ENCODE measurements at places on chromosomes 2 and 18.
A peak's percentile ranks its signal among the peaks of the same experiment; 100 is the strongest.

- no peak for DNase-seq
These were observed 275.9 kb downstream of the CDH20 start for GRCh38 chr18:61609131-61609530.

- no peak for DNase-seq
These were observed 117.6 kb upstream of the KLF7 start for GRCh38 chr2:207283356-207283755.

GRCh38 chr18:34775461-34775860 lies 65.4 kb downstream of the DTNA start:
- no peak for DNase-seq

DNA sequence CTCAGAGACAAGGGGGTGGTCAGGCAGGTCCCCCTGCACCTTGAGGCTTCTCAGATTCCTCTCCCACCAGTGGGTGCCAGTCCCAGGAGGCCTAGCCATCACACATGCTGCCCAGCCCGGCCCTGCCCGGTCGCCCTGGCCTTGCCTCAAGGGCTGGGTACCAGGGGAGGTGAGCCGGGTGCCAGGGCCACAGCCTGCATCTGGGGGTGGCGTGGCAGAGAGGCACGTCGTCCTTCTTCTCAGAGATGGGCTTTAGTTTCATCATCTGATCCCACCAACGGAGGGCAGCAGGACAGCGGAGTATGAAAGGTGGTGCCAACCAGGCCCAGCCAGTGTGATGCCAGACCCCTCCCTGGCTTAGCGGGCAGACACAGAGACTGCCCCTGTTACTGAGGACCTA lies 161.7 kb downstream of the TFCP2L1 start:
- no peak for DNase-seq

- DNase-seq = no peak
These were observed 211.9 kb downstream of the ALPK2 start for GRCh38 chr18:58416704-58417683.

GRCh38 chr2:215657844-215658243 lies 222.0 kb upstream of the FN1 start:
- no peak for DNase-seq

DNA sequence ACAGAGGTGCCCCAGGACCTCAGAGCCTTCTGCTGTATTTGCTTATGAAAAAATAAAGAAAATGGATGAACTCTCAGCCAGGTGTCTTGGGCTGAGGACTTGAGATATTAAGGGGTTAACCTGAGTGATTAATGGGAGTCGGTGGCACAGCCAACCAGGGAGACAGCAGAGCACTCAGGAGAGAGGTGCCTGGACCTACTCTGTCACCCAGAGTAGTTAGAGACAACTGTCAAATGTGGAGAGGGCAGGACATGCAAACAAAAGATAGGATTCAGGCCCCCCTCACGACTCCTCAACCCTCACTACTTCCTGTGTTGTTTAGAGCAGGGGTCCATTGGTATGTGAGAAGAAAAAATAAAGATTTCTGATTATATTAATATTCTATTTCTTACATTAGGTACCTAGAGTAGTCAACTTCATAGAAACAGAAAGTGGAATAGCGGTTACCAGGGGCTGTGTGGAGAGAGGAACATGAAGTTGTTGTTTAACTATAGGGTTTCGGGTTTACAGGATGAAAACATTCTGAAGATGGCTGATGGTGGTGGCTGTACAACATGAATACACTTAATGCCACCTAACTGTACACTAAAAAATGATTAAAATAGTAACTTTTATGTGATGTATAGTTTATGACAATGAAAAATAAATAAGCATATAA lies 28.6 kb upstream of the CETN1 start:
- DNase-seq = no peak

- DNase-seq = no peak
These were observed 13.8 kb upstream of the PCBP1 start for GRCh38 chr2:70073493-70073892.

- no peak for DNase-seq
These were observed 37.2 kb upstream of the HPCAL1 start for GRCh38 chr2:10265329-10266132.

DNA sequence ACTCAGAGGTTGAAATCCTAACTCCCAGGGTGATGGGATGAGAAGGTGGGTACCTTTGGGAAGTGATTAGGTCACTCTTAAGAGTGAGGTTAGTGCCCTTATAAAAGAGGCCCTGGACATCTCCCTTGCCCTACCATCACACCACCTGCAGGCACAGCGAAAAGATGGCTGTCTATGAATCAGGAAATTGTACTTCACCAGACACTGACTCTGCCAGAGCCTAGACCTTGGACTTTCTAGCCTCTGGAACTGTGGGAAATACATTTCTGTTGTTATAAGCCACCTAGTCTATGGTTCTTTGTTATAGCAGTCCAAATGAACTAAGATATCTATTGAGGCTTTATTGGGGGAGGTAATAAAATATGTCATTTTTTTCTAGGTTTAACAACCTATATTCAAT lies 203.6 kb downstream of the SLC8A1 start:
- no peak for DNase-seq

DNA sequence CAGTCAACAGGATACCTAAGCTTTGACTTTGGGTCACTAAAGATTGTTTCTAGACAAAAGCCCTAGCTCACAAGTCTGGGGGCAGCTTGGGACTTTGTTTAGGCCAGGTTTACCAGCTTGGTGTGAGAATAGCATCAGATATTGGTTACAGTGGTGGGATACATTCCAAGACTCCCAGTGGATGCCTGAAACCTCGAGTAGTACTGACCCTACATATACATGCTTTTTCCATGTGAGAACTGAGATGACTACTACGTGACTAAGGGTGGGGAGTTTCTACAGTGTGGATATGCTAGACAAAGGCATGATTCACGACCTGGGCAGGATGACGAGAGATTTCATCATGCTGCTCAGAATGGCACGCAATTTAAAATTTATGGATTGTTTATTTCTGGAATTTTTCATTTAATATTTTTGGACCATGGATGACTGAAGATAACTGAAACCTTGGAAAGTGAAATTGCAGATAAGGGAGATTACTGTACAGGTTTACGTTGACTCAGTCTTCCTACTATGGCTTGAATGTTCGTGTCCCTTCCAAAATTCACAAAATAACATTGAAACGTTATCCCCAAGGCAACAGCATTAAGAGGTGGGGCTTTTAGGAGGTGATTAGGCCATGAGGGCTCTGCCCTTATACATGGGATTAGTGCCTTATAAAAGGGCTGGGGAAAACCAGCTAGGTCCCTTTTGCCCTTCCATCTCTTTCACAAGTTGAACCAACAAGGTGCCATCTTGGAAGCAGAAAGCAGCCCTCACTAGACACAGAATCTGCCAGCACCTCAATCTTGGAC lies 50.2 kb upstream of the CTAGE1 start:
- no peak for DNase-seq

GRCh38 chr18:73895701-73896100 lies 251.9 kb downstream of the FBXO15 start:
- DNase-seq = no peak

DNA sequence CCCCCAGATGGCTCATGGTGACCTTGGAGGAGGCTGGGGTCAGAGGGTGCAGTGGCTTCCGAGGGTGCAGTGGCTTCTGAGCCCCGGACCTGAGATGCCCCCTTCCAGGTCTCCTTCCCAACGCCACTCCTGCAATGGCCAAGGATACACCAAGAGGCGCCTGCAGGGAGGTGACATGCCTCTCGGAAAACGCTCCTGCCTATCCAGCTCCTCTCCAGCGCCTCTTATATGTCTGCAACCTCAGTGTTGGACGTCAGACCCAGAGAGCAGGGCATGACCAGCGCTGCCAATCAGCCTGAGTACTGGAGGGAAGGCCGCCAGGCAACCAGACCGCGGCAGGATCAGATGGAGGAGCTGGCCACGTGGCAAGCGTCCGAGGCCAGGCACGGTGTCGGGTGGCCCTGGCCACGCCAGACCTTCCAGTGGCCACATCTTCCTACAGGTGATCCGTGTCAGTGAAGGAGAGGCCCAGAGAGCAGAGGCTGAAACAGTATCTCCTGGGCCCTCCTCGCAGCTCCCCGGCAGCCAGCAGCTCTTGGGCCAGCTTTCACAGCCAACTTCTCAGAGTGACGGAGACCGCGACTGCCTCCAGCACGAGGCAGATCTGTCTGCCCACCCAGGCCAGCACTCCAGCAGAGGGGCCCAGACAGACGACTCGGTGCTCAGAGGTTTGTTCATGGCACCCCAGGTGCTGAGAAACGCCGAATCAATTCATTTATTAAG lies 199.5 kb upstream of the SALL3 start:
- DNase-seq = no peak

DNA sequence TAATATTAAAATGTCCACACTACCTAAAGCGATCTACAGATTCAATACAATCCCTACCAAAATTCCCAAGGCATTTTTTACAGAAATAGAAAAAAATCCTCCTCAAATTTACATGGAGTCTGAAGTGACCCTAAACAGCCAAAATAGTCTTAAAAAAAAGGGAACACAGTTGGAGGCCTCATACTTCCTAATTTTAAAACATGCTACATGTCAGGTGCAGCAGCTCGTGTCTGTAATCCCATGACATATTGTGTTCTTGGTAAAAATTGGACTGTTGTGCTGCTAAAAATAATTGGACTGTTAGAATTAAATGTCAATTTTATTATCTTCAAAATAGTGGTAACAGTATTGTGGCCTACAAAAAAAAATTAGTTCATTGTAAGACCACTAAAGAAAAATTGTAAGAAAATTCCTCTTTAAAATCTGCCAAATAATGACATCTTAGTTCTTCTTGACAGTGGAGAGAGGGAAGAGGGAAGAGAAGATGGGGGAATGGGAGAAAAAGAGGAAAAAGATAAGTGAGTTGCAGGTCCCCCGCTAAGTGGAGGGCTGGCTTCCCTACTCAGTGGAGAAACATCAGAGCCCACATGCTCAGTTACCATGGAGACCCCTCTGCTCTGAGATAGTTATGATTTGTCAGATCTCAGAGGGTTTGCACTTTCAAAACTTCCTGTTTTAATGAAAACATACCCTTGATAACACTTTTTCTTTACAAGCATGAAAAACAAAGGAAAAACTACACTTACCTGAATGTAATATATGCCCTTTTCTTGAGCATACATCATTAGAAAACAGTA lies 46.5 kb downstream of the UNC50 start:
- DNase-seq = no peak

- no peak for DNase-seq
These were observed 67.9 kb downstream of the SLC9A4 start for GRCh38 chr2:102540882-102541281.

- DNase-seq = no peak
These were observed 67.4 kb downstream of the BOLA3 start for GRCh38 chr2:74080346-74080745.

GRCh38 chr2:127649684-127650040 lies 3.7 kb downstream of the GPR17 start:
- peak; percentile 73 for DNase-seq

All from activated T-cell treated with anti-CD3 and anti-CD28 coated beads for 48 hours (primary cell).